AG04450 (cell line): ENCODE measurements at places on chromosomes 1 and 21. TPM values are rescaled to one million over a fixed set of nuclear protein-coding genes. Genes with fewer than 3 reads are reported as not detected.

- DNase-seq = no peak
Observed at GRCh38 chr1:89199525-89200031, 836 bp upstream of the GBP4 start.

- peak; percentile 83 for DNase-seq
Observed at GRCh38 chr1:77538956-77539518, 143.4 kb downstream of the ZZZ3 start.

DNA sequence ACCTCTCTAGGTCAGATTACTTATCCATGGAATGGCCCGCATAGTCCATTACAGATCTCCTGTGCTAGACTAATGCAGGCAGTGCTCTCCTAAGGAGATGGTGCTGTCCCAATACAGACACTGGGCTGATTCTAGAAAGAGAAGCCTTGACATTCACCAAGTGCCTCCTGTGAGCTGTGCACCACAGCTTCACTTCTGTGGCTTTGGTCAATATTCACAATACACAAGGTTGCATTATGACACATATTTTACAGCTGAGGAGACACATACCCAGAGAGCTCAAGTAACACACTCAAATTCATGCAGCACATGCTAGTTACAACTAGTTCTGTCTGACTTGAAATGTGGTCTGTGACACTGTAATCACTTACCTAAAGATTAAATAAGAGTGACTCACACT lies 59.4 kb upstream of the LRRC8B start:
- no peak for DNase-seq

DNA sequence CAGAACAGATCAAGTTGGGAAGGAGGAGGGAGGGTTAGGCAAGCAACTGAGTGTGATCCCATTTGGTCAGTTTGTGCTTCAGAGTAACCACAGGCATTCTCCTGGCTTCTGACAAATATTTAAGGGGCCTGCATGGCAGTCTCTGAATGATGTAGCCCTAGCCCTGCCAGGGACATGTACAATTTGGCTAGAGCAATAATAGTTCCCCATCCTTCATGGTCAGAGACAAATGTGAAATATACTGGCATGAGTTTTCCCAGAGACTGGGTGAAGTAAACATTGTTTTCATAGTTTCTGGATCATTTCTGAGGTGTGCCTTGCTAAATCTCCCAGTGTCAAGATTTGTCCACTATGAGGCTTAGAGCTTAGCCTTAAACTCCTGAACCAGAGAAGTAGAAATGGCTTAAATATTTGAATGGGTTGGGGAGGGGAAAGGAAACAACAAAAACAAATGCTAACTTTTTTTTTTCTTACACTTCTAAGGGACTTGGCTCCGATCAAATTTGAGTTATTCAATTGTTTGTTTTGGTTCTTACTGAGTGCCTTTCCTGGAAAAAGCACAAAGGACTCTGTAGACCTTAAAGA lies 42.0 kb upstream of the UBE2U start:
- DNase-seq = no peak

GRCh38 chr1:157006676-157007075 lies 38.9 kb downstream of the ARHGEF11 start:
- DNase-seq = no peak

GRCh38 chr1:97094247-97094972 lies 372.8 kb downstream of the PTBP2 start:
- peak; percentile 50 for DNase-seq

GRCh38 chr1:214337511-214337910 lies 56.6 kb downstream of the SMYD2 start:
- DNase-seq = peak; percentile 34

GRCh38 chr1:64975740-64976139 lies 9.4 kb upstream of the JAK1 start:
- no peak for DNase-seq

GRCh38 chr1:148385371-148386030 lies 97.6 kb downstream of the PPIAL4G start:
- no peak for DNase-seq

- DNase-seq = no peak
Observed at GRCh38 chr21:40636026-40636425, 210.9 kb downstream of the DSCAM start.

Gene LELP1
- not detected in 2 replicates for polyA plus RNA-seq

Gene MAP3K7CL
- 11.0 and 11.1 TPM in 2 replicates for polyA plus RNA-seq

Gene PTCH2
- polyA plus RNA-seq = 0.20 and 0.36 TPM in 2 replicates

Gene NBPF12
- polyA plus RNA-seq = 9.4 and 10.4 TPM in 2 replicates

Gene DAB1
- polyA plus RNA-seq = 0.05 and 0.16 TPM in 2 replicates

Gene PRAMEF13
- polyA plus RNA-seq = not detected in 2 replicates

Gene DNM3
- 0.37 and 0.46 TPM in 2 replicates for polyA plus RNA-seq

Gene OR10J1
- not detected in 2 replicates for polyA plus RNA-seq
